ENCODE measurements at places on chromosomes 3 and 15.
A peak's percentile ranks its signal among the peaks of the same experiment; 100 is the strongest.

GRCh38 chr3:197023241-197023997 is 6.2 kb downstream of the MELTF start:
- no peak for DNase-seq

- no peak for DNase-seq
Measured at GRCh38 chr3:53594276-53594675, 99.9 kb downstream of the CACNA1D start.

- DNase-seq, result no peak
Measured at GRCh38 chr15:39205506-39206371, 375.1 kb upstream of the THBS1 start.

GRCh38 chr15:90986790-90987507 is 7.4 kb downstream of the PRC1 start:
- DNase-seq, result no peak

- DNase-seq, result no peak
Measured at GRCh38 chr3:125318167-125318865, 56.8 kb downstream of the ZNF148 start.

GRCh38 chr15:77076323-77076915 is 5.5 kb upstream of the TSPAN3 start:
- DNase-seq, result no peak

GRCh38 chr3:62281726-62282125 is 91.6 kb downstream of the FEZF2 start:
- no peak for DNase-seq

GRCh38 chr3:86782286-86782685 is 208.7 kb downstream of the VGLL3 start:
- DNase-seq, result no peak

GRCh38 chr3:60065227-60065868 is 1015.5 kb upstream of the CFAP20DC start:
- no peak for DNase-seq

GRCh38 chr3:192750201-192750600 is 22.9 kb upstream of the FGF12 start:
- no peak for DNase-seq

GRCh38 chr15:89679212-89679611 is at the start of gene PLIN1:
Gene PLIN1, minus strand, starts transcription at chr15:89679367. Its CDS starts 1,878 bp downstream, at chr15:89677489.
- no peak for DNase-seq

GRCh38 chr15:90286678-90287077 is 21.2 kb downstream of the NGRN start:
- DNase-seq, result peak; percentile 36

GRCh38 chr3:148948913-148949657 is 42.3 kb upstream of the GYG1 start:
- no peak for DNase-seq

- no peak for DNase-seq
Measured at GRCh38 chr15:36845270-36845669, 255.1 kb downstream of the MEIS2 start.

DNA sequence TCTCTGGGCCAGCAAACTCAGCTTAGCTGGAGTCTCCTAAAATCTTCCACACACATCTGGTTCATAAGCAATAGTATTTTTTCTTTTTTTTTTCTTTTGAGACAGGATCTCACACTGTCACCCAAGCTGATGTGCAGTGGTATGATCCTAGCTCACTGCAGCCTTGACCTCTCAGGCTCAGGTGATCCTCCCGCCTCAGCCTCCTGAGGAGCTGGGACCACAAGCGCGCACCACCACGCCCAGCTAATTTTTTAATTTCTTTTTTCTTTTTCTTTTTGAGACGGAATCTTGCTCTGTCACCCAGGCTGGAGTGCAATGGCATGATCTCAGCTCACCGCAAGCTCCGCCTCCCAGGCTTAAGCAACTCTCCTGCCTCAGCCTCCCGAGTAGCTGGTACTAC is 34.3 kb downstream of the RNU5B-1 start:
- no peak for DNase-seq
